ENCODE measurements at places on chromosomes 5 and 9.

DNA sequence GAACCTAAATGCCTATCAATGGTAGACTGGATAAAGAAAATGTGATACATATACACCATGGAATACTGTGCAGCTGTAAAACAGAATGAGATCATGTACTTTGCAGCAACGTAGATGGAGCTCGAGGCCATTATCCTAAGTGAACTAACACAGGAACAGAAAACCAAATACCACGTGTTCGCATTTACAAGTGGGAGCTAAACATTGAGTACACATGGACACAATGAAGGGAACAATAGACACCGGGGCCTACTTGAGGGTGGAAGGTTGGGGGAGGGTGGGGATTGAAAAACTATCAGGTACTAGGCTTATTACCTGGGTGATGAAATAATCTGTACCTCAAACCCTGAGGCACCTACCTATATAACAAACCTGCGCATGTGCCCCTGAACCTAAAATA is 22.4 kb upstream of the DEPDC1B start:
- no peak for DNase-seq

- no peak for DNase-seq
Observed at GRCh38 chr5:168713051-168713450, 133.9 kb upstream of the PANK3 start.

DNA sequence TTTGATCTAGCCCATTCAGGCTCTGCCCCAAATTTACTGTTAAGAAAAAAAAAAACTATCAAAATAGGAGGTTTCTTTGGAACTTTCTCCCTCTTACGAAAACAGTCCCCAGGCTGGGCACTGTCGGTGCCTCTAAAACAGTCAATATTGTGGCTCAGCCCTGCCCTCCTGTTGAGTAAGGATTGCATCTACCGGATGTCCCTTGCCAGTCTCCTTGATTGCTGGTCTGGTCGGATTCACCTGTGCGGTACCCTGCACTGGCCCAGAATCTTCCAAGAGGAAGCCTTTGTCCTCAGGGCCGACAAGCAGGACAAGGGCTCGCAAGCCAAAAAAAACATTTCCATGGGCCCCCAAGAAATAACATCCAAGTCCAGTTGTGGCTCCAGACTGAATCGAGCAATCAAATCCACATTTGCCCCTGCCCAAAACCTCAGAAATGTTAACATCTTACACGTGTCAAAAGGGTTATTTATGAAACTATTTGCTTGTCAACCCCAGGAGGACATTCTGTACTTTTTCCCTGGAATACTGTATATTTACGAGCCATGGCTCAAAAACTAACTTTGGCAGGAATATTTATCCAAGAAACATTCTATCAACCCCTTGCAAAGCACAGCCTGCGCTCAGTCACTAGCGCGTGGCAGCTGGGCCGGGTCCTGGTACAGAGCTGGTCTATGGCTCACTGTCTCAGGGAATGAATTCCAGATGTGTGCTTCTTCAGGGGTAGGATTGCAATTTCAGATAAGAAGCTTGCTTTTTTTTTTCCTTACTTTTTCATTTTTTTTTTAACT is 129.2 kb upstream of the ADRA1B start:
- no peak for DNase-seq

- DNase-seq = no peak
Observed at GRCh38 chr9:93843396-93843795, 111.8 kb downstream of the BARX1 start.

- DNase-seq = no peak
Observed at GRCh38 chr5:102211165-102211564, 84.9 kb downstream of the SLCO4C1 start.

DNA sequence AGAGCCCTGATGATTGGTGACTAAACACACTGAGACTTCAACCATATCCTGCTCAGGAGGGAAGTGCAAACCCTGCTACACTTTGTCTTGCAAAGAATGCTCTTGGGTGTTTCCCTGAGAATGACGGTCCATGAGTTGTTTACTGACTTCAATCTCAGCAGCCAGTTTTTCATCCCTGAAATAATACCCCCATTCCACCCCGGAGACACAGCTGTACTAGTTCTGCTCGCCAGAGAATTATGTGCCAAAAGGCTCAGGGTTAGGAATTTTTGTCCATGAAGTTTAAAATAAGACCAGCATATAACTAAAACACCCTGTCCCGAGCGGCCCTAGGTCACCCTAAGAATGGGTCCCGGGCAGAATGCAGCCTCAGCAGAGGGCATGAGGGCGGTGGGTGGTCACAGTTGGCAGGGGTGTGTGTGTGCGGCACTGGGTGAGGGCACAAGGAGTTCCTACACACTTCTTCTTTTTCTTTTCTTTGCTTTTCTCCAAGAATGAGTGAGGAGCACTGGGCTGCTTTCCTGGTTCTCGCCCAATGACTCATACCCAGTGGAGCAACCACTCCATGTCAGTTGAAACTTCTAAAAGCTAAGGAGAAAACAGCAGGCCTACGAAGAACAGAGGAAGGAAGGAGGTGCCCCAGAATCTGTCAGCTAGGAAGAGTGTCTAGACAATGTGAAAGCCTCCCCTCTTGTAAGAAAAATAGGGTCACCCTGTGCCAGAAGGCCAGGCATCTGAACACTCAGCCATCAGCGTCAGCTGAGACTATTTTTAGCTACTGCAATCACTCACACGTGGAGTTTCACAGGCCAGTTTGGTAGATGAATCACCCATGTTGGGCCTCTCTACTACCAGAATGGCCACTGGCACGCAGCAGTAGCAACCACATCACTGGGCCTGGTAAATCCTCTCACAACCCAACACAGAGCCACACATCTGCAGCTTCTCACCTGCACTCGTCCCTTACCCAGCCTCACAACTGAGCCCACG is 105.9 kb downstream of the DPYSL3 start:
- no peak for DNase-seq

GRCh38 chr9:135790850-135791249 is 88.9 kb downstream of the KCNT1 start:
- DNase-seq = no peak

GRCh38 chr5:69261034-69261433 is 26.3 kb downstream of the CDK7 start:
- no peak for DNase-seq

DNA sequence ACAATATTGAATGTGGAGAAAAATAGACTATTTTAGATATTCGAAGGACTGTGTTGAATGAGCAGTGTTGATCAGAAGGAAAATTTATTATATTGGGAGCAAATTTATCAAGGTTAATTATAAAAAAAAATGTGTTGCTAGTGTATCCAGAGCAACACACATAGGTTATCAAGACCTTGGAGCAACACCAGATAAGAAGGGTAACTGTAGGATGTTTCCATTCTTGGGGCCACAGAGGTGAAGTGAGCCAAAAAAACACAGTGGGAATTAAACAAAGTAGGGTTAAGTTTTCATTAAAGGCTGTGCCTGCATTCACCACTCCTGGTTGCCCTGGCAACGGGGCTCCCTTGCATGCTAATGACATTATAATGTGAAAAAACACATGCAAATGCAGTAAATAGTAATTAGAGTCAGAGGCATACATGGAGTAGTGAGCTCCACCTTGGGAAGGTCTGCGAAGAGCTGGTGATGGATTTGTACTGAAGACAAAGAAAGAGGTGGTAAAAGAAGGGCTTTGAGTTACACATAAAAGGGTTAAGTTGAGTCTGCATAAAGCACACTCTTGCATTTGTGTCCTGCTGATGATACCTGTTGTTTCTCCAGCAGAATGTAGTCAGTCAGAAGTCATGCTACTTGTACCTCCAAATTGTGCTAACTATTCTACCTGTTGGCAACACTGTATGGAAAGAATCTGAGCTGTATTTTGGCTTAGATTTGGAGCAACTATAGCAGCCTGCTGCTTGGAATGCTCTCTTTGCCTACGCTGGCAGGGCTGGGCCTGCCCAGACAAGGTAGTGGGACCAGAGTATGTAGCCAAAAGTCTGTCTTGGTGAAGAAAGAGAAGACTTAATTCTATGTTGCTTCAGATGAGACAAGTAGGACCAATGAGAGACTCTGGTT is 59.6 kb downstream of the ATG10 start:
- DNase-seq = no peak

DNA sequence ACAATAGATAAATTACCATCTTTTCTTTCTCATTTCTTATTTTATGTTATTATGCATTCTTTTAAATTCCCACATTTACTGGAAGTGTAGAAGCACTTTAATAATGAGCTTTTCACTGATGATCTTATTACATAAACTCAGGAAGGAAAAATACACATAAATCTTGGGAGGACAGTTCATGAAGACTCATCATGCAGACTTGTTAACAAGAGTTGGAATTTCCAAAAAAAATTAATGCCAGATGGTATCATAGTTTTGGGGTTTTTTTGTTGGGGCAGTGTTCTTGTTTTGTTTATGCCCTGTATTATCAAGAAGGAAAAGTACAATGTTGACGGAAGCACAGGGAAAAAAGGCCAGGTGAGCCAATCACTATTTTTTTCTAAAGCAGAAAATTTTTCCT is 35.1 kb downstream of the CEMIP2 start:
- DNase-seq = no peak

GRCh38 chr9:75962013-75962661 is 71.7 kb downstream of the PCSK5 start:
- DNase-seq = no peak

DNA sequence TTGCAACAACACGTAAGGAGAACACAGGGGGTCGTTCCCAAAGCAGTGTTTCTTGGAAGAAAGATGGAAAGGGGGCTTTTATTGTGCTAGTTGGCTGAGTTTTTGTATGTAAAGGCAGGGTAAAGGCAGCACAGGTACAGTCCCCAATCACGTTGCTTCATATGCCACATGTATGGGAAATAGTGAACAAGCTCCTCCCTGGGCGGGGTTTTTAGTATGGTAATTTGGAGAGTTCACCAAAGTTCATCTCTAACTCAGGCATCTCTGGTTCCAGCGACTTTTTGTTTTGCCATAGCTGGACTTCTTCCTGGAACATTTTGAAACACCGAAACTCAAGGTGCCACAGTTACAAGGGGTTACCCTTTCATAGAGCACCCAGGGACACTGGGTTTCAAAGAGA is 133.9 kb downstream of the CAAP1 start:
- no peak for DNase-seq

DNA sequence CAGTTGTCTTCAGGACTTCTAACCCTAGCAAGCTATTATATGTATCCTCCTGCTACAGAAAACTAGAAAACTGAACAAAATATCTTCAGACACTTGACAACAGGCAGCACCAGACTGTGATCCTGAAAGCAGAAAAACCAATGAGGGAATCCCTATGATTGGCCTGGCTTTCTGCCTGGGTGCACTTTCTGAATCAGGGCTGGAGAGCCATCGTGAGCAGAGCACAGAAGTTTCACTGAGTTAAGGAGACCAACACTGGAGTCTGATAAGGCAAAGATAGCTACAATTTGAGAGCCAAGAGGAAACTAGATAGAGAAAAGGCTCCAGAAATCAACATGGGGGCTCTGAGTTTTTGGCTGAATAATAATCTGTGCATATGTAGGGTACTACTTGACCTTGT is 106.5 kb downstream of the FANCC start:
- DNase-seq = no peak

DNA sequence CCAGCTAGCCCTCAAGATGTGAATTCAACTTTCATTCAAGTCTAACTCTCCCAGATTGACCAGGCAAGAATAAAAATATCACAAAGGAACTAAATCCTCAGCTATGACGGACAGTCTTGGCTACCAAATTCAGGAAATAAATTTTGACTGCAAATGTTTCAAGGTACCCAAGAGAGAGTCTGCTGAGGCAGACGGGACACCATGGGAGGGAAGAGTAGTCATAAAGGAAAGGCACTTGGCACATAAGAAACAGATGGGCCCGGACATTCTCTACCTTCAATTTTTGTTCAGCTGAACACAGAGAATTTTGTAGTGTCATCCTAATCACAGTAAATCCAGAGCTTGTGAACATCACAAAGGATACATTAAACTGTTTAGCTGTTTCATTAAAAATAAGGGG is 390.0 kb downstream of the DTWD2 start:
- DNase-seq = no peak

- no peak for DNase-seq
Observed at GRCh38 chr5:73612799-73613198, 13.2 kb upstream of the ARHGEF28 start.

DNA sequence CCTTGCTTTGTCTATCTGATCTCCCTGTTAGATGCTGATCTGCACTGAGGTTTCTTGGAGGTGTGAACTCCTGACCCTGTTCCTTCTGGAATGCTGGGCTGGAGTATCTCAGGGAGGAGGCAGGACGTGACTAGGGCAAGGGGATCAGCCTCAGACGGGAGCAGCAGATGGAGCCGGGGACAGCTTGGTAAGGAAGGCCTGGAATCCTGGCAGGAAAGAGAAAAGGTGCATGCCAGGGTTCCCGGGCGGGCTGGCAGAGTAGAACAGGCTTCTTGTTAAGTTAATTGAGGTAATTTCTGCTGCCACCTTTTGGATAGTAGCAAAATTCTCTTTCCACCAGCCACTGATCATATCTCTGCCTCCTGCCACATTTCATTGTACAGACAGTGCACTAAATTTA is 180.9 kb downstream of the ZNF462 start:
- DNase-seq = no peak

GRCh38 chr5:166317425-166317824 is 1974.0 kb upstream of the WWC1 start:
- no peak for DNase-seq

DNA sequence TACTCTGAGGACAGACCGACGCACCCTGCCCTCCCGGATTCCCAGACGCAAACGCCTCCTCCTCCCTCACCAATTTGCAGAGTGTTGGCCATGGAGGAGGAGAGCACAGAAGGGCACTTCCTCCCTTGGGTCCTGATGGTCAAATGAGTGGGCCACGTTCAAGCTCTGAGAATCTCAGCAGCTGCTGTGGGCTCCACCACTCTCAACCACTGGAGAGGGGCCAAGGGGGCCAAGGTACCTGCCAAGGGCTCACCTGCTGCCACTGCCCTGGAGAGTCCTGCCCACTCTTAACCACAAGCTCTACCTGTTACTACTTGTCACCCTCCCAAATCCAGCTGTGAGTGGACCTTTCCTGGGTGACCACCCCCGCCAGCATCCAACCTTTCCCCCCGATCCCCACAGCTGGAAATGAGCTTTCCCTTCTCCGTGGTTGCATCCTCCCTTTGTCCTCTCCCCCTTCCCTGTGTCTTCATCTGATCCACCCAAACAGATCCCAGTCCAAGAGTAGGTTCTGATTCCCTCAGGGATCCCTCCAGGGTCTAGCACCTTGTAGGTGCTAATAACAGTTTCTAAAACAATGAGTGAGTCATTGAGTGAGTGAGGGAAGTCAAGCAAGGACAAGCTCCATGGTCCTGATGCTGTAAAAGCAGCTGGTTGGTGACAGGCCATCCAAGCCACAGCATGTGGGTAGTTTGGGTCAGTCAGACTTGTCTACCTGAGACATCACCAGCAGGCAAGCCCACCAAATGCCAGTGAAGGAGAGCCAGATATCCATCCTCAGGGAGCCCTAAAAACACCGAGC is 69.7 kb downstream of the FAM114A2 start:
- DNase-seq = no peak

Data from stimulated activated CD4-positive, alpha-beta T cell treated with anti-CD3 and anti-CD28 coated beads, Interleukin-12 subunit alpha, Interleukin-12 subunit beta, amount 100 ng/mL, for 4 hours (primary cell).